ENCODE measurements at places on chromosomes 4 and X.

DNA sequence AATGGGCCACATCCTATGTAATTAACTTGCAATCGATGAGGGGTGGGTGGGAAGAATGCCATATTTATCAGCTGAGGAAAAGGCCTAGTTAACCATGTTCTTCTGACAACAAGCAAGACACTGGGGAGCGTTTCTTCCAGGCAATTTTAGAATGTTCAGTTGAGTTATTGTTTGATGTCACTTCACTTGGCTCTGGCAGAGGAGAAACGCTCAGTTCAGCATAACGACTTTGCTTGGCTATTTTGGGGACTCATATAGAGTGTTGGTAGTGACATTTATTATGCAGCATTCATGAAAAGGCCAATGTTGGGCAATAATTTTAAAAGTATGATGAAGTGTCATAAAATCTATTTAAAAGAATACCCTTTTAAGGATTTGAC, 648 bp downstream of the SYNPO2 start:
- no peak for DNase-seq

GRCh38 chr4:185468999-185469398, 2.5 kb downstream of the CCDC110 start:
- DNase-seq: no peak

DNA sequence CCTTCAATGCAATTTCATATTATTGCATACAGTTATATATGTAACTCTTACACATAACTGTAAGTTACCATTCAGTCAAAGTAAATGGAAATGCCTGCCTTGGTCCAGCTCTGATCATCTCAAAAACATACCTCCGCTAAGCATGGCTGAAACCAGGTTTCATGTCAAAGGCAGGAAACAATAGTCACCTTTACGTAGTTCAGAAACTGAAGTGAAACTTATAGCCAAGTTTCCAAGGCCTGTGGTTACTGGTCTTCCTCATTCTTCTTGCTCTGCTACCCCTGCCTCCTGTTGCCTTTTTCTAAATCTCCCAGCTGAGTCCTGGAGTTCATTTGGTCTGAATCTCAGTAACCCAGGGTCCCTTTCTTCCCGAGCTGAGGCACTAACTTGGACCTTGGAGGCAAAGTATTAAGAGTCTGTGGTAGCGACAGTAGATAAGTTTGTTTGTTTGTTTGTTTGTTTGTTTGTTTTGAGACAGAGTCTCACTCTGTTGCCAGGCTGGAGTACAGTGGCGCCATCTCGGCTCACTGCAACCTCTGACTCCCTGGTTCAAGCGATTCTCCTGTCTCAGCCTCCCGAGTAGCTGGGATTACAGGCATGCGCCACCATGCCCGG, 30.8 kb downstream of the DAPP1 start:
- DNase-seq: no peak

- DNase-seq: no peak
Observed at GRCh38 chr4:176236946-176237345, 32.1 kb downstream of the ASB5 start.

DNA sequence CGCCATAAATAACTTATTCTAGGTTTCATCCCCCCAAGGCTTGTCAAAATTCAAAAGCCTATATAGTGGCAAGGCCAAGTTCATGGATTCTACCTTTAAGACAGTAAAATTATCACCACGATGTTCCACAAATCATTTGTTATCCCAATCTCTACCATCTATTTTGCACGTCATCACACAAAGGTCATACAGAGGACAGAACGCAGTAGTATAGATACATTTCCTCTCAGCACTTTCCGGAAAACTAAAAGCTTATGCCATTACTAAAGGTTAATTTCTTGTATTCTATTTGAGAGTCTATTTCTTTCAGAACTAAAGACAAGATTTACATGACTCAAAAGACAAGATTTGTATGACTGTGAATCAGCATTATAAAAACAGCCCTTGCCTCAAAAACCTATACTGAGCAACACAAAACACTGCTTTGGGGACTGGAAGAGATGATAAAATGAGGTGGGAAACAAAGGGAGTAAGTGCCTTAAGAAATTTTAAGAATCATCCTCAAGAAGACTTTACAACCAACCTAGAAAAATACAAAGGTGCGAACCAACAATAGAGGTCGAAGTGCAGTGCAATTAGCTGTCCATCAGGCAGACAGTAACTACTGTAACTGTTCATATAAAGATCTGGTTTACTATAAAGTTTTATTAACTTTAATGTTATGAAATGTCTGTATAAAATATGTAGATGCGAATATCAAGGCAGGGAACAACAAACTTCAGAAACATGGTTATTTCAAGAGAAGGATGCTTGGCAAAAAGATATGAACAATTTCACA, 7.6 kb downstream of the UBE2D3 start:
- no peak for DNase-seq

GRCh38 chr4:144174401-144175067, 34.0 kb upstream of the GYPA start:
- DNase-seq: no peak

- no peak for DNase-seq
Observed at GRCh38 chr4:8211251-8211650, 12.2 kb downstream of the SH3TC1 start.
